ENCODE measurements at places on chromosomes 6 and 20. TPM values are rescaled to one million over a fixed set of nuclear protein-coding genes. Genes with fewer than 3 reads are reported as not detected.

DNA sequence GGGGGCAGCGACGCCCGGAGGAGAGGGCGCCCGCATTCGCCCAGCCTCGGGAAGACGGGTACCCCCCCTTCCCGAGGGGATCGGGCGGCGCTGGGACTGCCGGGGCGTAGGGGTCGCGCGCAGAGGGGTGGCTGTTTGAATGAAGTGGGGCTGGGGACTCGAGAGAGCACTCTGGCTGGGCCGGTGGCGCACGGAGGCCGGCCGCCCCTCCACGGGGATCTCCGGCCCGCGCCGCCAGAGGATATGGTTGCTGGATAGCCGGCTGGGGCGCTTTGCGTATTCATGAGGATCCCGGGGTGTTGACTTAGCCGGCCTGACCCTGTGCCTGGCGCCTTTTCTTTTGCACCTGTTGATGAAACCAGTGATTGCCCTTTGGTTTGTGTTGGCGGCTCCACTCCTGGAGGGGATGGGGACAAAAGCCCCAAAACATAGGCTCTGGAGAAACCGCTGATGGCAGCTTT, 469 bp downstream of the SYNJ2 start:
- H3K27ac ChIP-seq: peak overlapping the region; percentile 58
- H3K36me3 ChIP-seq: no peaks in the 10 kb centered on the region
- H3K27me3 ChIP-seq: no peaks in the 10 kb centered on the region
- H3K4me3 ChIP-seq: peak overlapping the region; percentile 66
- peaks cover 13% of the 10 kb centered on the region for H3K4me1 ChIP-seq
- no peak for DNase-seq

DNA sequence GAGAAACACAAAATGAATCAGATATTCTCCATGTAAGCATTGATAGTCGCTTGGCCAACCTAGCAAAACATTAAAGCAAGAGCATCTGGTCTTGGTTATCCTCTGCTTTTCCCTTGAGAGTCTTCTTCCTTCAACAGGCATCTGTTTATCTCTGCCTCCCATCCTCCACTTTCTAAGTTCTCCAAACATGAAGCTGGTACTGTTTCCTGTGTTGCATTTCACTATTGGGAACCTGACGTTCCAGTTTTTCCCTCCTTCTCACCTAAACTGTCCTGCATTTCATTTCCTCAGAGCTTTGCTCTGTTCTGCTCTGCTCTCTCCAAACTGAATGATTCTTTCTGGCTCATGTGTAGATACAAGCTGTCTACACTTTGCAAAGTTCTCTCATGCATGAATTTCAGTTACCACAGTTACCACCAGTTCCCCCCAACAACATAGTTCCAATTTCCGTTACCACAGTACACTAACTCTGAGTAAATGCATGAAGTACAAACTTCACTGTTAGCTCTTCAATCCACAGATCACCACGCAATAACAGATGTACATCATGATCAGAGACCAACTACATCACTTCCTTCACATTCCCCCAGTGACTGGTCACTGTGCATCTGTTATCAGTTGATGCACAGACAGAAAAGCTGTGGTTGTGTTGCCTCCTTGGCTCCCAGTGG, 86.7 kb upstream of the F13A1 start:
- H3K4me1 ChIP-seq: no peaks in the 10 kb centered on the region
- H3K27me3 ChIP-seq: no peaks in the 10 kb centered on the region
- no peak overlapping the region for H3K4me3 ChIP-seq
- no peaks in the 10 kb centered on the region for H3K36me3 ChIP-seq
- DNase-seq: no peak

DNA sequence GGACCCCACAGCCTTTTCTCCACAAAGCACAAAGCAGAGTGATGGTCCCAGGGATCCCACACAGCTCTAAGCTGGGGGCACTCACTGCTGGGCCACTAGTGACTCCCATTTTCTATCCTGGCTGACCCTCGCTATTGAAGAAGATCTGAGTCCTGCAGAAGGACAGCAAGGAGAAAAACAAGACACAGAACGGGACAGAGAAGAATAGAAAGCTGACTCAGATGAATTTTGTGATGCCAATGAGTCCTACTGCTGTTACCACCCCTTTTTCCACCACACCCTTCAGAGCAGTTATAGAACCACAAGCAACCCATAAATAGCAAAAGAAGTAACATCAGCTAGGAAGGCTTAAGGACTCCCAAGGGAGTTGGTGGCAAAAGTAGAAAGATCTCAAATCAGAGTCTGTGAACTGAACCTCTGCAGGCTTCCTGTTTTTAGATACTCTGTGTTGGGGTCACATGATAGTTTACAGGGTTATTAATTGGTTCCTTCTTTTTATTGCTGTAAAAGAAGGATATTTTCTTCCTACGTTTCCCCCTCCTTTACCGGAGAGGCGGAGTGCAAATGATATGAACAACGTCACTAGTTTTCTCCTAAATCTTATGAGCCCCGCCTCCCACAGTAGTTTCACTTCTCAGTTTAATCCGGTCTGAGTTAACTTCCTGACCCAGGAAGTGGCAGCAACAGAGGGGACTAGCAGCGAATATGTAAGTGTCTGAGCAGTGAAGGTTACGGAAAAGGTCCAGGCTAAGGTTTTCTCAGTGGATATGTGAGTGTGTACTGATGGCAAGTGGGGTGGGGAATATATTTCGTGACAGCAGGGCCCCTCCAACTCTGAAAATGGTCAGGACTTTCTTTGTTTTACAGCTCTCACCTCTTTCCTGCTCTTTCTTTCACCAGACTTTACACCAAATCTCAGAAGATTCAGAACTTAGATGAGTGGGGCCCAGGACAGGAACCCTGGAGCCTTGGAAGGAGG, at the start of gene TRIM38:
Gene TRIM38 (plus strand): TSS at position 654 of the 979 bp plus-strand sequence. CDS start 3,721 bp downstream, outside the sequence.
- H3K27me3 ChIP-seq: no peaks in the 10 kb centered on the region
- H3K4me3 ChIP-seq: peak within 1 kb of the TSS; percentile 93
- H3K4me1 ChIP-seq: peaks cover 2% of the 10 kb centered on the region

- no peak overlapping the region for H3K4me3 ChIP-seq
- no peaks in the 10 kb centered on the region for H3K36me3 ChIP-seq
- DNase-seq: no peak
- H3K27ac ChIP-seq: no peak overlapping the region
- no peaks in the 10 kb centered on the region for H3K27me3 ChIP-seq
- H3K4me1 ChIP-seq: no peaks in the 10 kb centered on the region
Observed at GRCh38 chr6:126770176-126770575, 348.3 kb upstream of the RSPO3 start.

BYSL gene
- 14.3 TPM for total RNA-seq

DNA sequence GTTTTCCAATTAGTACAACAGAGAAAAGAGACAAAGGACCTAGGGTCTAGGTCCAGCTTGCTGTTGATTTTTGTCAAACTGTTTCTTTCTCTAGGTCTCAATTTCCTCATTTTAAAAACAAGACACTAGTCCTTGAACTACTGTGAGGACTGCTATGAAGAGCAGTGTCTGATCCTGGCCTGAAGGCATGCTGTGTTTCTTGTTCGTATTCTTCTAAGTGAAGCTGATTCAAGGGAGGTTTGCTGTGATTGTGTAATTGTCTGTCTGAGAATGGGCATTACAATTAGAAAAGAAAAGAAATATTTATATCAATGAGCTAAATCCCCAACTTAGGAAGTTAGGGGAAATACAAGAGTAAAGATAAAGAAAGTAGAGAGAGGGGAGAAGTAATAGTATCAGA, 228.2 kb upstream of the SUPT3H start:
- no peaks in the 10 kb centered on the region for H3K27me3 ChIP-seq
- H3K27ac ChIP-seq: no peak overlapping the region
- H3K4me3 ChIP-seq: no peak overlapping the region
- H3K4me1 ChIP-seq: no peaks in the 10 kb centered on the region
- no peaks in the 10 kb centered on the region for H3K36me3 ChIP-seq
- DNase-seq: no peak

DNA sequence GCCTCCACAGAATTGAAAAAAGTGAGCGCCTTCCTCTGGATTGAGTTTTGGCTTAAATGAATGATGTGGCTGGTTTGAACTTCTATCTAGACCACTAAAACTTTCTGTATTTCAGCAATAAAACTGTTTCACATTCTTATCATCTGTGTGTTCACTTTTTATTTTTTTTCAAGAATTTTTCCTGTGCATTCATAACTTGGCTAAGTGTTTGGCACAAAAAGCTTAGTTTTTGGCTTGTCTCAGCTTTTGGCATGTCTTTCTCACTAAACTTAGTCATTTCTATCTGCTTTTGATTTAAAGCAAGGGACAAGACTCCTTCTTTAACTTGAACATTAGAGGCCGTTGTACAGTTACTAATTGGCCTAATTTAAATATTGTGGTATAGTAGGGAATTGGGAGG, 1015.1 kb downstream of the EPHA7 start:
- H3K27me3 ChIP-seq: no peaks in the 10 kb centered on the region
- no peaks in the 10 kb centered on the region for H3K36me3 ChIP-seq
- DNase-seq: no peak
- H3K27ac ChIP-seq: no peak overlapping the region
- H3K4me3 ChIP-seq: no peak overlapping the region

UST gene
- total RNA-seq: 4.2 TPM

COL11A2 gene
- 0.85 TPM for total RNA-seq

DNA sequence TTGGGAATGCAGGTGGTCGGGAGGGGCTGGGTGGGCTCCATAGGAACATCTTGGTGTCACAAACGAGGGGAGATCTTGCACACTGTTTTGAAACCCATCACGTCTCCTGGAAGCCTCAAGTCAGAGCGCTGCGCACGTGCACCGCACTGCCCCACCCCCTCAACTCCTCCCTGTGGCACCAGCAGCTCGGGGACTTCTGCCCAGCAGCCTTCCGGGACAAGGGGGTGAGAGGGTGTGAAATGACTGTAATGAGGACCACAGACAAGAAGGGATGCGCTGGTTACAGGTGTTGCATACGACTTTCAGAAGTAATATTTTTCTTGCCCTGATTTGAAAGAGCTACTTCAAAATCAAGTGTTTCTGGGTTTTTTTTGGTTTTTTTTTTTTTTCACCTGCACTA, 60.3 kb downstream of the FOXC1 start:
- DNase-seq: no peak
- H3K27ac ChIP-seq: no peak overlapping the region
- H3K4me1 ChIP-seq: no peaks in the 10 kb centered on the region
